ENCODE measurements at places on chromosomes 13 and 19. TPM values are rescaled to one million over a fixed set of nuclear protein-coding genes. Genes with fewer than 3 reads are reported as not detected.

The SLITRK6 gene
- total RNA-seq: 0.21 TPM

The RPS15 gene
- total RNA-seq: 1,761 TPM

The FSD1 gene
- total RNA-seq: 8.4 TPM

The TUBB4A gene
- 4.9 TPM for total RNA-seq

The WASF3 gene
- 0.08 TPM for total RNA-seq

The FCAR gene
- not detected for total RNA-seq

The ZGLP1 gene
- total RNA-seq: 1.8 TPM

The TEX29 gene
- total RNA-seq: not detected

The ICAM4 gene
- not detected for total RNA-seq

The PSG6 gene
- total RNA-seq: 0.18 TPM

The ACP7 gene
- total RNA-seq: 0.14 TPM

The ITM2B gene
- 178 TPM for total RNA-seq

The KLK2 gene
- total RNA-seq: not detected

Data from A549 treated with RU486 at 1 μM for 4 hours (cell line).